Right atrium auricular region (tissue), 2 donors: ENCODE measurements at places on chromosomes 11 and 22.

DNA sequence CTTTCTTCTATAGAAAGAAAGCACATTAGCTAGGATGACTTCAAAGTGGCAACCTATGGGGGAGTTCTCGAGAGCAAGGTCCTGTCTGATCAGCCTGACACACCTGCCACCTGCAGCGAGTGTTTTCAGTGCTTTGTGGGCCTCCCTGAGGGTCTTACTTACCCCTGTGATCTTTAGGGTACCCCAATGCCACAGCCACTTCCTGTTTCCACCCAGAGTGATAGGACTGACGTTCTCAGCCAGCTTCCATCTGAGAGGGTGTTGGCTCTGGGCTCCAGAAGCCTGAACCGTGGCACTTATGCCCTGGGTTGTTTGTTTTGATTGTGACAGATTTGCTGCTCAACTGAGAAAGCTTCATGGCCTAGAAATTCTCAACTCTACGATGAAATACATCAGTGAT is 21.7 kb upstream of the ANKK1 start:
- DNase-seq, result no peak
- H3K4me3 ChIP-seq, result no peak overlapping the region
- no peaks in the 10 kb centered on the region for H3K4me1 ChIP-seq
- no peaks in the 10 kb centered on the region for H3K27me3 ChIP-seq
- H3K36me3 ChIP-seq, result peaks cover 37% of the 10 kb centered on the region
- H3K27ac ChIP-seq, result no peak overlapping the region

DNA sequence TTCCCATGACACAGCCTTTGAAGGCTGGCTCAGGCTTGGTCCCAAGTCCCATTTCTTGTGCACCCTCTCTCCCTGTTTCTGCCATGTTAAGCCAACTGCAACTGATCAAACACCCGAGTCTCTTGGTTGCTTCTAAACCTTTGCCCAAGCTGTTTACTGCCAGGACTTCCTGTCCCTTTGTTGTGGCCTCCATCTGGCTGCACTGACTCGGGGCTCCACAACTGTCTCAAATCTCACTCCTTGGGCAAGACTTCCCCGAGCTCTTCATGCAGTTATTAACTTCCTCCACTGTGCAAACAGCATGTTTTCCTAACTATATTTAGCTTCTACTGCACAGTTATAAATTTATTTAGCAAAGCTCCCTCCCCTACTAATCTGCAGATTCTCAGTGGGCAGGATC is 4.3 kb downstream of the VPREB1 start:
- DNase-seq, result no peak
- H3K4me3 ChIP-seq, result no peak overlapping the region
- no peak overlapping the region for H3K27ac ChIP-seq
- no peaks in the 10 kb centered on the region for H3K27me3 ChIP-seq

- no peak for DNase-seq
- H3K27me3 ChIP-seq, result no peaks in the 10 kb centered on the region
Measured at GRCh38 chr11:77710358-77710757, 72.8 kb upstream of the CLNS1A start.

GRCh38 chr11:68315171-68315920 is 3.0 kb downstream of the LRP5 start:
- no peaks in the 10 kb centered on the region for H3K36me3 ChIP-seq
- peak overlapping the region; percentile 80 for H3K27ac ChIP-seq
- peaks cover 47% of the 10 kb centered on the region for H3K4me1 ChIP-seq
- no peaks in the 10 kb centered on the region for H3K27me3 ChIP-seq
- H3K4me3 ChIP-seq, result no peak overlapping the region
- DNase-seq, result no peak

DNA sequence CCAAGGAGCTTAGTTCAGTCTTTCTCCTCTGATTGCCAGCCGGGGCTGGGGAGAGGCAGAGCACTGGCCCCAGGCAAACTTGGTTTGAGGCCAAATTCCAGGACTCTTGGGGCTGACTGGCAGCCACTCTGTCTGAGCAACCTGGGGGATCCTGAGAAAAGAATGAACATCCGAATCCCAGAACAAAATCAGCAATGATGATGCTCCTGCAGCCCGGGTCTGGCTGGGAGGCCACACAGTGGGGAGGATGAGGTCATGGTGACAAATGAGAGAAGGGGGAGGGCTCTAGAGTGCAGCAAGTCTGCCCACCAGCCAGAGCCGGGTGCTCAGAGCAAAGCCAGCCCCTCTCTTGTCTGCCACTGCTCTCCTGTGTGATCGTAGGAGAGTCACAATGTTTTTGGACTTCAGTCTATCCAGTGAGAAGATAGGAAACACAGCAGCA is 71.8 kb upstream of the PAX6 start:
- no peaks in the 10 kb centered on the region for H3K4me1 ChIP-seq
- H3K27me3 ChIP-seq, result no peaks in the 10 kb centered on the region
- no peaks in the 10 kb centered on the region for H3K36me3 ChIP-seq
- no peak overlapping the region for H3K4me3 ChIP-seq

GRCh38 chr11:6319704-6320410 is 444 bp downstream of the CAVIN3 start:
- H3K27me3 ChIP-seq, result no peaks in the 10 kb centered on the region
- H3K4me1 ChIP-seq, result peaks cover 58% of the 10 kb centered on the region
- peak overlapping the region; percentile 99 for H3K27ac ChIP-seq

- no peak for DNase-seq
- H3K36me3 ChIP-seq, result no peaks in the 10 kb centered on the region
- peaks cover 31% of the 10 kb centered on the region for H3K4me1 ChIP-seq
- H3K4me3 ChIP-seq, result no peak overlapping the region
- peak overlapping the region; percentile 2 for H3K27ac ChIP-seq
Measured at GRCh38 chr22:37896181-37896592, 9.9 kb upstream of the MICALL1 start.

DNA sequence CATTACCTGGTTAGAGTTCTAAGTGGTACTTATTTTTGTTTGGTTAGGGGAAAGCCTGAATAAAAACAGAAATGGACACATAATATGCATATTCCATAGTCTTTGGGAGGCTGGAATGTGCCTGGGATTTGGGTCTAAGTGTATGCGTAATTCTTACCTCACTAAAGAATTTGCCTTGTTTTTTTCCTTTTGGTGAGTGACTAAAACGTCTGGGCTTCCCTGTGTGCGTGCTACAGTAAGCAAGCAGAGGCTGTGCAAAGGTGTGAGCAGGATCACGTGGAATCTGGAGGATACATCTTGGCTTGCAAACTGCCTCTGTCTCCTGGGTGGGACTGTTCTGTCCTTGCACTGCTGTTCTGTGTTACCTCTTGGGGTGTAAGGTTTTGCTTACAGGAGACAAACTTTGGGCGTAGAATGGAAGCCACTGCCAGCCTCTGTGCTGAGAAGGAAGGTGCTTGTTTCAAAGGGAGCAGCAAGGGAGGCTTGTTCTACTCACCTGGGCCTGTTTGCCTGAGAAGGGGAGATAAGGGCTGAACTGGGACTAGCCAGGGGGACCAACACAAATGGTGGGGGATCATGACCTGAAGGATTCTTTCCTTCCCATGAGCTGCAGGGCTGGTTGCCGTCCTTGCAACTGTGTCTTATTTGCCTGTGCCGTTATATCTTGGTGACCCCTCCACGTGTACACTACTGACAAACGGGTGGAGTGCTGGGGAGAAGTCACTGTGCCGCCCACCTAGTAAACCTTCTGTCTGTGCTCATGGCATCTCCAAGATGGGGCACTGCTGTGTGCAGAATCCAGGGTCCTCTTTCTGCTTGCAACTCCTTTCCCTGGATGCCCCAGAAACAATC is 4.5 kb downstream of the NEAT1 start:
- H3K4me3 ChIP-seq, result peak overlapping the region; percentile 79
- peak overlapping the region; percentile 99 for H3K27ac ChIP-seq
- H3K27me3 ChIP-seq, result no peaks in the 10 kb centered on the region
- no peaks in the 10 kb centered on the region for H3K4me1 ChIP-seq
- H3K36me3 ChIP-seq, result peaks cover 72% of the 10 kb centered on the region
- peak; percentile 65 for DNase-seq

- peaks cover 4% of the 10 kb centered on the region for H3K4me1 ChIP-seq
- peaks cover 80% of the 10 kb centered on the region for H3K36me3 ChIP-seq
- H3K27me3 ChIP-seq, result no peaks in the 10 kb centered on the region
Measured at GRCh38 chr11:120482149-120482548, 29.4 kb upstream of the GRIK4 start.

DNA sequence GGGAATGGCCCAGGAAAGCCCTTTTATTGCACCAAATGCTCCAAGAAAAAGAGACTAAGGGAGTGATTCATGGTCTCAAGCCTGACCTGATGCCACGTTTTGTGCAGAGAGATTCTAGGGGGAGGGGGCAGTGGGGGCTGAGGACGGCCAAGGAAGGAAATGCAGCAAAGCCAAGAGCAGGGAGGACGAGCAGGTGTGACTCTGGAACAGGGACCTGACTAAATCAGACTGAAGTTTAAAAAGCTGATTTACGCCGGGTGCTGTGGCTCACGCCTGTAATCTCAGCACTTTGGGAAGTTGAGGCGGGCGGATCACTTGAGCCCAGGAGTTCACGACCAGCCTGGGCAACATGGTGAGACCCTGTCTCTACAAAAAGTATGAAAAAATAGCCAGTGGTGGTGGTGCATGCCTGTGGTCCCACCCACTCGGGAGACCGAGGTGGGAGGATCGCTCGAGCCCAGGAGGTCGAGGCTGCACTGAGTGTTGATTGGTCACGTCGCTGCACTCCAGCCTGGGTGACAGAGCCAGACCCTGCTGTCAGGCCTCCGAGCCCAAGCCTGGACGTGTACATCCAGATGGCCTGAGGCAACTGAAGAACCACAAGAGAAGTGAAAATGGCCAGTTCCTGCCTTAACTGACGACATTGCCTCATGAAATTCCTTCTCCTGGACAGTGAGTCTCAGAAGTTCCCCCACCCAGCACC is 10.8 kb upstream of the IFITM3 start:
- no peak for DNase-seq
- H3K27ac ChIP-seq, result no peak overlapping the region
- no peaks in the 10 kb centered on the region for H3K36me3 ChIP-seq
- H3K27me3 ChIP-seq, result no peaks in the 10 kb centered on the region
- no peaks in the 10 kb centered on the region for H3K4me1 ChIP-seq

DNA sequence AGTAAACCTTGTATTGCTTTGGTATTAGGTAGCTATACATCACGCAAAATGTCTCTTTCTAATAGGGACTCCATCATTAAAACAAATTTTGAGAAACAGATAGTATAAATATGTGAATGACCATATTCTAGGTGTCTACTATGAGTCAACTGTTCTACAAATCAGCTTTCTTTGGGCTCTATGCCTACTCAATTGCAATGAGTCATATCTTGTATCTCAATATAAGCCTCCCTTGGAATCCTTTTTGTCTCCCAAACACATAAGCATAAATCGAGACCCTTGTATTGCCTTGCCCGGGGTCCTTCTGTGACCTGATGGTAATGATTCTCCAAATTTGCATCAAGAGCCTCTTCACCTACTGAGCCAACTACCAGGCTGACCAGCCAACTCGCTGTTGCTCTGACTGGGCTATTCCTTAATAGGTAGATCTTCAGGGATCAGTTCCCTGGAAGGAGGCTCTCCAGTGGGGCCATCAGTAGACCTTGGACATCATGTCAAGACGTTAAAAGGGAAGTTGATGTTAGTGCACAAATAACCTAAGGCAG is 22.2 kb downstream of the BLID start:
- H3K36me3 ChIP-seq, result peaks cover 6% of the 10 kb centered on the region
- no peak overlapping the region for H3K4me3 ChIP-seq
- H3K4me1 ChIP-seq, result no peaks in the 10 kb centered on the region
- no peak for DNase-seq
- no peaks in the 10 kb centered on the region for H3K27me3 ChIP-seq

DNA sequence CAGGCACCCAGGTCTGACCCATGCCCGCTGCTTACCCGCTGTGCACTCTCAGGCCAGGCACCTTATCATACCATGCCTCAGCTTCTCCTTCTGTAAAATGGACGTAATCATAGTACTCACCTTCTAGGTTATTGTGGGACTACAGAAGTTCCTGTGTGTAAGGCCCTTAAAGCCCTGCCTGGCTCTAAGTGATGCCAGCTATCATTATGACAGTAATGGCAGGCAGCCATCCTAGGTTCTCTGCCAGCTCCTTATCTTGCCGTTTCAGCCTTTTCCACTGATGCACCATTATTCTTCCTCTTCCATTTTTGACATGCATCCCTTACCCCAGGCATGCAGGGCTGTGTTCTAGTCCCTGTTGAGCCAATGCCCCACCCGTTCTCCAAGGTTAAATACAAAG is 57.9 kb downstream of the DBX1 start:
- no peak overlapping the region for H3K4me3 ChIP-seq
- no peaks in the 10 kb centered on the region for H3K4me1 ChIP-seq
- H3K27me3 ChIP-seq, result no peaks in the 10 kb centered on the region
- H3K27ac ChIP-seq, result no peak overlapping the region
- DNase-seq, result no peak
- peaks cover 79% of the 10 kb centered on the region for H3K36me3 ChIP-seq

- H3K4me3 ChIP-seq, result no peak overlapping the region
- H3K36me3 ChIP-seq, result no peaks in the 10 kb centered on the region
- DNase-seq, result peak; percentile 66
- peak overlapping the region; percentile 39 for H3K27ac ChIP-seq
- H3K27me3 ChIP-seq, result no peaks in the 10 kb centered on the region
Measured at GRCh38 chr11:117842131-117842941, 17.8 kb upstream of the FXYD2 start.

DNA sequence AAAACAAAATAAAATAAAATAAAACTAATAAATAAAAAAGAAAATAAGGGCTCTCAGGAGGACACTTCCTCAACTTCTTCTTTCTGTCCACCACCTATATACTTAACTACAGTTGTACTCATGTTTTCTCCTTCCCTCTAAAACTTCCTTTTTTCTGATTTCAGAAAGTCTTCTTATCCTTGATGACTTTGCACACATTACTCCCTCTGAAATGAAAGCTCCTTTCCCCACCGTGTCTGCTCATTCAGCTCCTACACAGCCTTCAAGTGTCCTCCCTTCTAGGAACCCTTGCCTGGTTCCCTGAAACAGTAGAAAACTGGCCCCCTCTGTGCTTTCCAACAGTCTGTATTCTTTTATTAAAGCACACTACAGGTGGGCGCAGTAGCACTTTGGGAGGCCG is 18.3 kb upstream of the DDX17 start:
- no peak for DNase-seq
- no peak overlapping the region for H3K4me3 ChIP-seq
- H3K27me3 ChIP-seq, result no peaks in the 10 kb centered on the region

GRCh38 chr11:97684486-97685439 is 1295.0 kb downstream of the JRKL start:
- H3K27me3 ChIP-seq, result no peaks in the 10 kb centered on the region
- DNase-seq, result no peak
- H3K4me3 ChIP-seq, result no peak overlapping the region
- H3K36me3 ChIP-seq, result no peaks in the 10 kb centered on the region

DNA sequence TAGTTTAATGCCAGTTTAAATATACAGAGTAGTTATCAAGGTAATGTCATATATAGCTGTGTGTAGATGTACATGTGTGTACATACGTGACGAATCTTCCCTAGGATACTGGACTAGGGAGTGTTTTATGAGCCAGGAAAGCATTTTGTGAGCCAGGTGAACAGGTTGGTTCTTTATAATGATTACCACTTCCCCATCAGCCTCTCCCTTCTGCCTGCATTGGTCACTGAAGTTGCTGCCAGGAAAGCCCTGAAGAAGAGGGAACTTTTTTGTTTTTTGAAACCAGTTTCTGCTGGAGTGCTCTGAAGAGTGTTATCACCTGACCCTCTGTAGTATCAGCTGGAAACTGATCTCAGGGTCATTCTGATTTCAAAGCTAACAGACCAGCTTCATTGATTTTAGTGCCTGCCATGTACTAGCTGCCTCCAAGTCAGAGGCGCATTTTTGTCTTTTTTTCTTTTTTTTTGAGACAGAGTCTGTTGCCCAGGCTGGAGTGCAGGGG is 14.2 kb upstream of the ST14 start:
- DNase-seq, result no peak
- H3K27ac ChIP-seq, result peak overlapping the region; percentile 56
- H3K27me3 ChIP-seq, result no peaks in the 10 kb centered on the region
- H3K4me1 ChIP-seq, result peaks cover 47% of the 10 kb centered on the region
- peaks cover 36% of the 10 kb centered on the region for H3K36me3 ChIP-seq

GRCh38 chr22:48704335-48704734 is 1123.3 kb downstream of the BRD1 start:
- no peaks in the 10 kb centered on the region for H3K36me3 ChIP-seq
- no peak overlapping the region for H3K4me3 ChIP-seq
- no peaks in the 10 kb centered on the region for H3K27me3 ChIP-seq
- no peak overlapping the region for H3K27ac ChIP-seq
- DNase-seq, result no peak
